ENCODE measurements at places on chromosomes 6 and 20.

DNA sequence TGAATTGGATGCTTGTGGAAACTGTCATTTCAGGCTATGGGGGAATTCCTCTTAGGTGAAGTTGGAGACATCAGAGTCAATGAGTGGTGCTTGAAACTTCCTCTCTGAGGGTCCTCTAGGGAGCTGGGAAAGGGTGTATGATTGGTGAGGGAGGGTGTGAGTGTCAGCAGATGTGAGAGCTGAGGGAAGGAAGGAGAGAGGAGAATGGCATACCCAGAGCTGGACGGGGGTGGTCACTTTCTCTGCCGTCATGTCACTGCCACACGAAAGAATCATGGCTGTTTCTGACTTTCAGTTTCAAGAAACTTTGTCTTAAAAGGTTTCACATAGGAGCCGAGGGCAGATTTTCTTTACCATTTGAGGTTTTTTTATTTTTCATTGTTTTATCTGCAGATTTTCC lies 50.3 kb downstream of the DEK start:
- no peak for DNase-seq

GRCh38 chr20:11117808-11118528 lies 444.2 kb upstream of the JAG1 start:
- no peak for DNase-seq

- DNase-seq, result peak; percentile 47
Measured at GRCh38 chr6:119034827-119035458, 43.5 kb downstream of the FAM184A start.

DNA sequence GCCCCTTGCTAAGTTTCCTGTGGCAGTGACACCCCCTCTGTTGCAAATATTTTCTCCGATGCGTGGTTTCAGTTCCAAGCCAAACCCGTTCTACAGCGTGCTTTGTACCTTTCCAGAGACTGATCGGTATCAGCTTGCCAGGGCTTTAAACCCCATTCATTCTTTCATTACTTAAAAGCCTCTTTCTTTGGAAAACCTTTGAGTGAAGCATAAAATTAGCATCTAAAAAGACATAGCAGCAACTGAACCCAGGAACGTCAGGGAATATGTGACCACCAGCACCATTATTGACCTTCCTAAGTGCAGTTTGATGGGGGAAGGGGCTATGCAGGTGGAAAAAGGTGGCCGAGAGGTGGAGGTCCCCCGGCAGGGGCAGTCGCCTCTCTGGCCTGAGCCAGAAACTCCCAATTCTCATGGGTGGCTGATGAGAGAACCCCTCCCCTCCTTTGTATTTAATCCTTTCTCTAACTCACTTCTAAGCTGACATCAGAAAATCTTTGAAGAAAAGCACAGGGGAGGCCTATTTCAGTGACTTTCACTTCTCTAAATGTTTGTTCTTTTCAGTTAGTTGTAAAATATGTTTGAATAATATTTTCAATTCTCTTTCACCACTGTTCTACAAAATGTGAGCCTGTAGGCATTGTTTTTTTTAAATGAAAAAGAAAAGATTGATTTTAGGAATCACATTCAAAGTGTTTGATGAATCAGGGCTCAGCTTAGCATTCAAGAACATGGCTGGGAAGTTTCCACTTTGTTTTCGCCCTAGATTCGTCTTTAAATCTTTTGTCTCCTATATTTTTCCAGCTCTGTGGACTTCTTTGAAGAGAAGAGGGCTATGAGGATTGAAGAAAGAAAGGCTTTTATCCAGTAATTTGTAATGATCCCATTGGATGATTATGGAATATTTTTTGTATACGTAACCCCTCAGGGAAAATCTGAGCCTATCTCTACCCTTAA lies 89.2 kb downstream of the RSPH3 start:
- no peak for DNase-seq

GRCh38 chr20:3106658-3107463 lies 22.3 kb upstream of the AVP start:
- no peak for DNase-seq

DNA sequence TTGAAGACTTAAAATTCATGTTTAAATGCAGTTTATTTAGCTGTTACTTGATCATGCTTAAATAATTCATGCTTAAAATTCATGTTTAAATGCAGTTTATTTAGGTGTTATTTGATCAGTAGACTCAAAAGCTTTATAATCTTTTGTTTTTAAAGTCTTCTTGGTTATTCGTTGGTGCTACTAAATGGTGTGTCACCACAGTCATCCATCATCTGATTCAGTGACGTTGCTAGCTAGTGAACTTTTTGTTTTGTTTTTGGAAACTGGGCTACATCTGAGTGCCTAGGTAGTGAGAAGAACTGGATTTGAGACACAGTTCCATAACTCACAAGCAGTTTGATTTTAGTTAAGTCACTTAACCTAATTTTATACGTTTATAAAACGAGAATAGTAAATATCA lies 20.9 kb downstream of the SCAF8 start:
- DNase-seq, result no peak

DNA sequence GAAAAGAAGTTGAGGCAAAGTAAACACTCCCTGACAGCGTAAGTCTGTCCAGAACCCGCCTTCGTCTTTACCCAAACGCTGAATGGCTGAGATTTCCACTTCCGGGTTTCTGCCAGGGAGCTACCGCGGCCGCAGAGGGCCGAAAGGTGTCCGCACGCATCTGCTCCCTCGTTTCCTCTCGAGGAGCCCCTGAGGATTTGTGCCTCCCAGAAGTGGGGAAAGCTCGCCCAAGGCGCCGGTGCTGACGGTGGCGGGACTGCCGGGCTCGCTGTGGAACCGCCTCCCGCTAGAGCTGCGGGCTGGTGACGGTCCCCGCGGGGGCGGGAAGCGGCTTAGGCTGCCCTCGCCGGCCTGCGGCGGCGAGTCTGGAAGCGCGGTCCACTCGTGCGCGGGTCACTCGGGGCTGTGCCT lies 1760.2 kb upstream of the DEFB115 start:
- peak; percentile 42 for DNase-seq

DNA sequence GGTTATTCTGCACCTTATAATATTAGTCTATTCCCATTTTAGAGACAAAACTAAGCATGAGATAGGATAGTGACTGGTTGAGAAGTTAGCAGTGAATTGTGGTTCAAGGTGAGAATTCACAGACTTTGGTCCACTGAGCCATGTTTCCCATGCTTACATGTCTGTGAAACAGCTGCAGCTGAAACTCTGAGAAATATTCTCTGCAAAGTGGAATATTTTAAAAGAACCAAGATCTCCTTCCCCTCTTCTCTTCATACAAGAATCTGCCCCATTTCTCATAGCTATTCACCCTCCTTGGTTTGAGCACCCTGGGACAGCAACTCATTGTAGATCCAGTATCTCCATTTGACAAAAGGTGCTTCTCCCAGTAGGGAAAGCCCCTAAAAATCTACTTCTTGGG lies 70.2 kb upstream of the TMEM170B start:
- DNase-seq, result no peak

- DNase-seq, result no peak
Measured at GRCh38 chr6:18363746-18364145, 23.4 kb upstream of the RNF144B start.

DNA sequence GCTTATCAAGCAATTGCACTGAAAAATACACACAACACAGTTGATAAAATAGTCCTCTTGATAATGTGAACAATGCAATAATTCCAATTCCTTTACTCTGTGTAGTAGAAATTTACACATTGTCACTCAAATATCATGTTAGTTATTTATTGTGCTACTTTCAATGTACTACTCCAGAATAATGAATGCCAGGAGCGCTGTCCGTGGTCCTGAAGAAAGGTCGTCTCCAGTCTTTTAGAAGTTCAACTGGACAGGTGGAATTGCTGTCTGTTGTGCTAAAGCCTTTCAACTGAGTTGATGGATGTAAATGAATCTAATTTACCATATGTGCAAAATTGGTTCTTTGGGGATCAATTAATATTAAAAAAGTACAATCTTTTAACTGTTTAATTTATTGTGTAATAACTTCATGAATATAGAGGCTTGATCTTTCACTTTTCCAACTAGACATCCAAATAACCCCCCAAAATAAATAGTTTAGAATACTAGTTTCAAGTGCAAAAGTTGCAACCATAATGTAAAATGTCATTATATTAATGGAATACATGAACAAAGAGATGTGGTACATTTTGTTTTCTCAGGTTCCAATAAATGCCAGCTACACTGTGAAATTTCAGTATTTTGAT lies 3.2 kb downstream of the GRIK2 start:
- DNase-seq, result no peak

- DNase-seq, result no peak
Measured at GRCh38 chr6:41538556-41539182, 7.5 kb upstream of the FOXP4 start.

DNA sequence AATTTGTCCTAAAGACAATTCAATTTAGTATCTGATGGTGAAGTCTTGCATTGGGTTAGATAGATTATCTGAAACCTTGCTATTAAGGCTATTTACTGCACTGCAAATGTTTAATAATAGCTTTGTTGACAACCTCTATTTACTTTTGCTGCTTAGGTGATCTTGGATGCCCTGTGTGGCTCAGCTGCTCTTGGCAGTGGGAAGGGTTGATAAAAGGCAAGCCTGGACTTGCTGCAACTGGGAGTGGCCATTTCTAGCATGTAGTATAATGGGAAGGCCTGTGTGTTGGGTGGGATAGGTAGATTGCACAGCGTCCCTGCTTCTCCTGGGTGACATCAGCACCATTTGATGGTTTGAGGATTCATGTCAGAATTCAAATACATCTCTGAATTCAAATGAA lies 49.1 kb downstream of the ARMC2 start:
- DNase-seq, result no peak

DNA sequence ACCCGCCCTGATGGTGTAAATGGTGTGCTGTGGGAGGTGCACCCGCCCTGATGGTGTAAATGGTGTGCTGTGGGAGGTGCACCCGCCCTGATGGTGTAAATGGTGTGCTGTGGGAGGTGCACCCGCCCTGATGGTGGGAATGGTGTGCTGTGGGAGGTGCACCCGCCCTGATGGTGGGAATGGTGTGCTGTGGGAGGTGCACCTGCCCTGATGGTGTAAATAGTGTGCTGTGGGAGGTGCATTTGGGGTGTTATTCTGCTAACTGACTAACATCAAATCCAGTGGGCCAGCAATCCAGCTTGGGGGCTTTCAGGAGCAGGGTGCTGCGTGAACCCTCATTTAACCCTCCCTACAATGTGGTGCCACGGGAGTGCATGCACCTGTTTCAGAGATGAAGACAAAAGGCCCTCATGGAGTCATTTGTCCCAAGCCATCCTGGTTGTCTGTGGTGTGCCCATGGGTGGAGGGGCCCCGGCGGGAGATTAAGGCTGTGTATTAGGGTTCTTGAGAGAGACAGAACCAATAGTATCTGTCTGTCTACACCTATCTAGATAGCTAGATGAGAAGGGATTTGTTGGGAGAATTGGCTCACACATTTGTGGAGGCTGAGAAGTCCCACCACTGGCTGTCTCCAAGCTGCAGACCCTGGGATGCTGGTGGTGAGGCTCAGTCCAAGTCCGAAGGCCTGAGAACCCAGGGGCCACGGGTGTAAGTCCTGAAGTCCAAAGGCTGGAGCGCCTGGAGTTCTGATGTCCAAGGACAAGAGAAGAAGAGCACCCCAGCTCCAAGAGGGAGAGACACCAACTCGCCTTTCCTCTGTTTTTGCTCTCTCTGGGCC lies 39.2 kb downstream of the TMEM242 start:
- no peak for DNase-seq

Measured in NCI-H524 (cell line).